Stimulated activated CD8-positive, alpha-beta memory T cell treated with anti-CD3 and anti-CD28 coated beads, Interleukin-15, amount 100 ng/mL, for 24 hours (primary cell): ENCODE measurements at places on chromosomes 7 and 10.

GRCh38 chr7:90910136-90910535 is 314.0 kb downstream of the CDK14 start:
- DNase-seq, result no peak

- no peak for DNase-seq
Measured at GRCh38 chr7:200290-200689, 7.9 kb downstream of the FAM20C start.

DNA sequence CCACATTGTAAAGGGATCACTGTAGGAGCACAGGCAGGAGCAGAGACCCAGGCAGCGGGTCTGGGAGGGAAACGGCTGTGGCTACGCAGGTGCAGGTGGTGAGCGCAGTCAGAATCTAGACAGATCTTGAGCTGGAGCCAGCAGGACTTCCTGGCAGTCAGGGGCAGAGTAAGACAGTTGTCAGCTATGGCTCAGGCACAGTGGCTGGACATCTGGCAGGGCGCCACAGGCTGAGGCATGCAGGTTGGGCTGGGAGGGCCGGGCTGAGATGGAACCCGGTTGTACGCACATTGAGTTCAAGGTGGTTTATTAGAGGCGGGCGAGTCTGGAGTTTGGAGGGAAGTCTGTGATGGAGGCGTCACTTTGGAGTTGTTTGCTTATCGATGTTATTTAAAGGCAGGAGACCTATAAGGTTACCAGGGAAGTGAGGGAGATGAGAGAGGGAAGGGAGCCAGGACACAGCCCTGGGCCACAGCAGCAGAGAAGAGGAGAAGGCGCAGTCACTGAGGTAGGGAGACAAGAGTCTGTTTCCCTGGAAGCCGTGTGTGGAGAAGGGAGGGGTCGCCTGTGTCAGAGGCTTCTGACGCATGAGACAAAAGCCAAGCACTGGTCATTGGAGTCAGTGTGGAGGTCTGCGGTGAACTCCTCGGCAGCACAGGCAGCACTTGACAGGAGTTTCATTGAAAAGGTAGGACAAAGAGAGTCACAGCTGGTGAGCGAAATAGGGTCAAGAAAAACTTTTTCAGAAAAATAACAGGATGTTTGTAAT is 73.8 kb downstream of the LANCL2 start:
- no peak for DNase-seq

GRCh38 chr10:49279015-49279880 is 19.7 kb upstream of the C10orf71 start:
- DNase-seq, result no peak

DNA sequence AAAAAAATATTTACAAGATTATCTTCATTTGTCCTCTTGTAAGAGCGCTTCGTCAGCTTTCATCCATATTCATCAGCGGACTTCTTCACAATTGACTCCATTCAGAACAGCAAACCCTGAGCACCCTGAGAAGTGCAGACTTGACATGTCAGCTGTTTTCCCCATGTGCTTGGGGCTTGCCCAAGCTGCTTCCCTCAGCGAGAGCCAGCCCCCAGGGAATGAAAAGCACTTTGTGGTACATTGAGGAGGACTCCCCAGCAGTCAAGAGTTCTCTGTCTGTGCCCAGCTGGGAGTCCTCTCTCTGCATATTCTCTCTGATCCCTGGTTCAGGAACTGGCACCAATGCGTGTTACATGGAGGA is 22.7 kb downstream of the HKDC1 start:
- no peak for DNase-seq

- no peak for DNase-seq
Measured at GRCh38 chr10:119340893-119341458, 133.6 kb downstream of the GRK5 start.

DNA sequence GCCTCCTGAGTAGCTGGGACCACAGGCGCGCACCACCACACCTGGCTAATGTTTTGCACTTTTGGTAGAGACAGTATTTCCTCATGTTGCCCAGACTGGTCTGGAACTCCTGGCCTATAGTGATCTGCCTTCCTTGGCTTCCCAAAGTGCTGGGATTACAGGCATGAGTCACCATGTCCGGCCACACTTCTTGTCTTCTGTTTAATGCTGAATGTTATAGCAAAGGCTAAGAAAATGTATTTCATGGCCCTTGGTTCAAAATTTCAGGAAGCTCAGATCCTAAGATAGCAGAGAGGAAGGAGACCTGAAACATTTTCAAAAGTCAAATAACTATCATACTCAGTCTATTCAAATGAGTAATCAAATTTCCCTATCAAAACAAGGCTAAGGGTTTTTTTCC is 229.6 kb downstream of the BAMBI start:
- DNase-seq, result no peak

DNA sequence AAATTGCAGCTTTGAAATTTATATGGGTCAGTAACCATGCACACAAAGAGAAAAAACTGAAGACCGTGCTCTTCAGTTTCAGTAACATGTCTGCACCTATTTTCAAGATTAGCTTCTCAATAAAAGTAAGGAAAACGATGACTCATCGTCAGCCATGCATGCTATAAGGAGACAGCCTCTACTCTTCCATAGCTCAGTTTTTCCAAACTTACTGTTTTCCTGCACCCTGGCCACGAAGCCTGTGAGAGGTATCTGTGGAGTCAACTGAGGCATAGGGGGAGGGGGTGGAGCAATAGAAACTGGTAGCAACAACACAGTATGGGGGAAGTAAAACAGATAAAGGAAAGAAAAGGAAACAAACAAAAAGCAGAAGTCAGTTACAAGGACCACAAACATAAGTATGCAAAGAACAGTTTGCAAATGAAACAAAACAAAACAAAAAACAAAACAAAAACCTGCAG is 58.0 kb downstream of the PDSS1 start:
- DNase-seq, result no peak

- DNase-seq, result no peak
Measured at GRCh38 chr10:102650655-102651454, 6.6 kb downstream of the TRIM8 start.

- no peak for DNase-seq
Measured at GRCh38 chr10:24153031-24153430, 55.9 kb upstream of the KIAA1217 start.

DNA sequence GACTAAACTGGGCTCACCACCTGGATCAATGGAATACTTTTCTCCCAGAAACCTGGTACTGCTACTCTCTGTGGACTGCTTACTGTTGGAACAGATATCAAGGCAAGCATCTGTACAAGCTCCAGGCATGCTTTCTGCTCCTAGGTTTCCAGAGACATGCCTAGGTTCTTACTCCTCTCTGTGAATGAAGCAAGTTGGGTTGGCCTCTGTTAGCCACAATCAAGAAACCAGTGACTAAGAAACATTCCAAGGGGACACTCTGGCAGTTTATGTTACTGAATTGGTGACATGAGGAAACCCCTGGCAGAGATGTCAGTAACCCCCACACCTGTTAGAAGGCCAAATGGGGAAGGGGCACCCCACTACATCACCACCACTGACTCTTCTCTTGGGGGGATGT is 121.9 kb downstream of the GFRA1 start:
- DNase-seq, result no peak

DNA sequence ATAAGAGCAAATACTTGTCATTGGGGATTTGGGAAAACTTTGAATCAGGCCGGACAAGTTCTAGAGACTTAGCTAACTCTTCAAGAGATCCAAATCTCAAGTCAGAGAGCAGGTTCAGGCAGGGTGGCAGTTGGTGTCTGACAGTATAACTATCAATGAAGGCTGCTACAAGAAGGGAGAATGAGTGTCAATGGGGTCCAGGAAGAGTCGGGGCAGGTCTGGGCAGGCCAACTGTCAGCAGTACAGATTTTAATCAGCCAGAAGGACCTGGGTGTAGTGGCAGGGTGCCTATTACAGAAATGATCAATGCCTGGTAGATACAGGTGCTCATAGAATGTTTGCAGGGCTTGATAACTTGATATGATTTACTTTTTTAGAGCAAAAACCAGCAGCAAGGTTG is 751.1 kb downstream of the GRM8 start:
- DNase-seq, result no peak

DNA sequence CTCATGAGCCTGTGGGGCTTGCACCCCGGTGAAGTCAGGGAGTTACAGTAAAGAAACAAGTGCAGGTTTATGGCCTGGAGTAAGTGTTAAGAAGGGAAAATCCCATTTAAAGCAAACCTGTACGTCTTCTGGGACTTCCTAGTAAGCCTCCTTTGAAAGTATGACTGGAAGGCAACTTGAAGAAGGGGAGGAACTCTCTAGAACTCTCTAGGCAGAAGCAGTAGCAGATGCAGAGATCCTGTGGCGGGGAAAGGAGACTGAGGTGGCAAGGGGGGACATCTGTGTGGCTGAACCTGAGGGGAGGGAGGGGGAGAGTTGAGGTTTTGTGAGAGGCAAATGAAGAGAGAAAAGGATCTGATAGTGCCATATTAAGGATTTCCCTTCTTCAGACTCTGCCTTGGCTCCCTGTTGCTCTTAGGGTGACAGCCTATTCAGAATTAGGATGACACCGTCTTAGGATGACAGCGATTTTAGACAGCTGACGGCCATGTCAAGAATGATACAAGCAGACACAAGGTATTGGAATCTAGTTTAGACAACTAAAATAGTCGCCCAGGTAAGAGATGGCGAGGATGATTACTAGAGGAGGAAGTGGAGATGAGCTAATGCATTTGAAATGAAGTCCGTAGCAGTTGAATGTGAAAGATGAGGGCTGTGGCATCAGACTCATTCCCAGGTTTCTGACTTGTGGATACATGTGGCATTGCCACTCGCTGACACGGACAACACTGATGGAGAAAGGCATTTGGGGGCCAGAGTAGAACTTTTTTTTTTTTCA is 29.0 kb downstream of the CUL1 start:
- no peak for DNase-seq

GRCh38 chr10:62830679-62831078 is 14.5 kb upstream of the EGR2 start:
- no peak for DNase-seq

DNA sequence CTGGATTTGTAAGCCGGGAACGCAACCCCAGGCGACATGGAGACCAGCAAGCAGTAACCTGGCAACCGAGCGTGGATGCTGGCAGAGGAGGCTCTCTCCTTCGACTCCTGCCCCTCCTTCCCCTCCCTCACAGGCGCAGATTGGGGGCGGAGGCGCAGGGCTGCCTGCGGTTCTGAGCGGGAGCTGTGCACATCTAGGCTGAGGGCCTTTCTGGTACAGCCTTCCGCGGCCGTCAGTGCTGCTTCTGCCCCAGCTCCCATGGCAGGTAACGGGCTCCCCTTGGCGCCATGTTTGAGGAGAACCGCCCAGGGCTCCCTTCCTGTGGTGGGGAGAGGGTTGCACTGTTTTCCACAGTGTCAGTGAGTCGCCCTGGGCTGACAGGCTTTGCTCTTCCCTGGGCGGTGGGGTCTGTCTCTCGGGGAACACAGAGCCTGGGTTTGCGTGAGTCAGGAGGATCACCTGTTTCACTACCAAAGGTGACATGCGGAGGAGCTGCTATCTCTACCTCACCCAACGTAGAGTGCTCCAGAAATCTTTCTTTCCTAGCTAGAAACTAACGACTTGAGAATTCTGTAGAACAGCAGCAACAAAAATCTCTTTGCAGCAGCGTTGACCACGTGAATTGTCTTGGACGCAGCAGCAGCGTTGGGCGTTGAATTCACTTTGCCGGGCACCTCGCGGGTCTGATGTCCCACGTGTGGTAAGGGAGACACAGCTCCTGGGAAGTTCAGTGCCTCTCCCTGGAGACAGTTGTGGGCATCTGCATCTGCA is 154.8 kb upstream of the COBL start:
- no peak for DNase-seq

DNA sequence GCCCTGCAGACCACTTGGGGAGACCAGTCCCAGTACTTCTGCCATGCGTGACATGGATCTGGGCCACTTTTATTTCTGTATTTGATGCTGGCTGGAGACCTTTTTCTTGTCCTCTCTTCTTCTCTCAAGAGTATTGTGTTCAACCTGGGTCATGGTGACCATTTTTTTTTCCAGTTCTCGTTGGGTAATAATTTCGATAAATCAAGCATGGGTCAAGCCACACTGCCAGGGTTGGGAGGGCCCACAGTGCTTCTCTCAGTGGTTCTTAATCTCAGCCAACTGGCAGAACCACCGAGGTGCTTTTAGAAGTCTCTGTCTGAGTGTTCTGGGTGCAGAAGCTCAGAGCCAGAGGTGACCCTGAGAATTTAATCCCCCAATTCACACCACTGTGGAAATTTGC is 269.9 kb downstream of the SEC23IP start:
- no peak for DNase-seq

- no peak for DNase-seq
Measured at GRCh38 chr7:44106311-44107065, 2.3 kb downstream of the AEBP1 start.

DNA sequence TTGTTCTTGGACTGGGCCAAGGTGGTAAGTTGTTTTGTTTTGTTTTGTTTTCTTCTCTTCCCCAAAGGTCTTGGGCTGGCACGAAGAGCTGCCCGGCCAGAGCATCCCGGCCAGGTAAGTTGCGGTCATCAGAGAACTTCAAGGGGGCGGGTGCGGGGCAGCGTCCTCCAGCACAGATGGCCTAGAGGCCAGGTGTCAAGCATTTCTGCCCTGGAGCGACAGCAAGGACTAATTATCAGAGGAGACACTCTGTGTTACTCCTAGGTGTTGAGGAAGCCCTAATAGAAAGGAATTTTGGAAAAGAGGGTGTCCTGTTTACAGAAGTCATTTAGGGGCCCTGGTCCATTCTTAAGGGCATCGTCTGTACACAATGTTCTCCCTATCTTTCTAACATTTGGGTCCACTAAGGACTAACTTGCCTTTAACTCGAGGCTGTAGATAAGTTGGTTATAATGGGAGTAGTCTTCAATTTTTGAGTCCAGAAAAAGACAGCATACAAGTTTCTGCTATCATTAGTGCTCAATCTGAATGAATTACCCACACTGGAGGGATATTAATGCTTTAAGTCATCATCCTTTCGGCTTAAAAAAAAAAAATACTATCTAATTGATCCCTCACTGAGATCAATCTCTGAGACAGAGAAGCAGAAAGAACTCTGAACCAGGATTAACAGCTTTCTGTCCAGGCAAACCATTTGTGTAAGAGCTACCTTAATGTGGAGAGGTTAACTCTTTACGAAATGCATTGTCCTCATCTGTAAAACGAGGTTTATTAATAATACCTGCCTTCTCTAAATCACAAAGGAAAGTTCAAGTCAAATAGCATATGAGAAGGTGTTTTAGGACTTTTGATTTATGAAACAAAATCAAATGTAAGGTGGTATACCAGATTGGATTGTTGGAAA is 1.5 kb downstream of the ITGB8 start:
- DNase-seq, result no peak

DNA sequence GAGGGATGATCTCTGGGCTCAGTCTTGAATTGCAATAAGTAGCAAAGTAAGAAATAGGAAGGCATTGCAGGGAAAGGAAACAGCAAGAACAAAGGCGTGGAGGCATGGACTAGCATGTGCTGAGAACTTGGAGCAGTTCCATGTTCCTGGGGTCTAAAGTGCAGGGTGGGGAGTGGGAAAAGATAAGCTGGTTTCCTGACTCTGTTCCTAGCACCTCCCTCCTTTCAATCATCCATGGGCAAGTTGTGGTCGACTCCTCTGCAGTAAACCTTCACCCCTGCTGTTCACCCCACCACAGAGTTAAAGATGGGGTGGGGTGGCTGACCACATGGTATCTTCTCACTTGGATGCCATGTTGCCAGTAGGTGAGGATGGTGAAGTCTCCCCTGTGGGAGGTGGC is 29.6 kb downstream of the RPS24 start:
- no peak for DNase-seq

- no peak for DNase-seq
Measured at GRCh38 chr10:9911488-9911887, 1106.2 kb upstream of the CELF2 start.

GRCh38 chr7:82998436-82998835 is 164.2 kb downstream of the PCLO start:
- DNase-seq, result no peak
